ENCODE measurements at places on chromosomes 6 and 20.

DNA sequence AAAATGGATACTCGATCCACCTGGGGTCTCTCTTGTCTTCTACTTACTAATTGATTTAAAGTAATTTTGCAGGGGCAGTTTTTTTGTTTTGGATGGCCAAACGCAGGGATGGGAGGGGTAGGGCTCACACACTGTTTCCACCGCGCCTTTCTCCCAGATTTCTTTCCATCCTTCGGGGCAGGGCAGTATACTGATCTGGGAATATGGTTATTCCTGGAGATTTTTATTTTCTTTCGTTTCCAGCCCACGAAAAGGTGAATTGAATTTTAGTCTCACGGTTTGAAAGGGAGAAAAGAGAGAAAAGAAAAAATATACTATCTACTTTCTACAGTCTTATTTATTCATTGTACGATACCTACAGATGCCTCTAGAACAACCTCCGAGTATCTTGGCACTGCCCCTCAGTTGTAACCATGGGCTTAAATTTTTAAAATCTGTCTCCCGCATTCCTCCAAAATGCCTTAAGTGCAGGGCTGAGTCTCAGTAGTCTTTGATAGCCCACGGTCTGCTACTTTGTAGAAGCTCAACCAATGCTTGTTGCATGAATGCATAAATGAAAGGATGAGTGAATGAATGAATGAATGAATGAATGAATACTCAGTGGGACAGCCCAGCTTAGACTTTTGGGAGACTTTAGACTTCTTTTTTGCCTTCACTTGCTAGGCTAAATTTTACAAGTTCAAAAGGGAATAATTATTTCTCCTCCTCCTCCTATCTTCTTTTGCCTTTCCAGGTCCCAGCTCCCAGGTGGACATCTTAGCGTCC lies 18.1 kb upstream of the TRIM27 start:
- DNase-seq = no peak

- no peak for DNase-seq
Measured at GRCh38 chr20:59547596-59547995, 56.7 kb upstream of the PHACTR3 start.

DNA sequence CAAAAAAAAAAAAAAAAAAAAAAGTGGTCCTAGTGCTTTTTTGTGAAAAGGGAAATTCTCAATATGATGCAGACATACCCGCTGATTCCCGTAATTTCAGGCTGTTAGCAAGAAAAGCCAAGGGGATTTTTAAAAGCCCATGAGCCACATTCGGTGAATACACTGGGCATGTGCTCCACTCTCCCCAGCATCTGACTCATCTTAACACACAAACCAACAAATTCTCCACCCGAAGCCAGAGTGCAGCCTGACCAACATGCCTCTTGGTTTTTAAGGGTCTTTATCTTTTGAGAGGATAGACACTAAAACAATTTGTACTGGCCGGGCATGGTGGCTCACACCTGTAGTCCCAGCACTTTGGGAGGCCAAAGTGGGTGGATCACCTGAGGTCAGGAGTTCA lies 45.5 kb upstream of the CD83 start:
- no peak for DNase-seq

DNA sequence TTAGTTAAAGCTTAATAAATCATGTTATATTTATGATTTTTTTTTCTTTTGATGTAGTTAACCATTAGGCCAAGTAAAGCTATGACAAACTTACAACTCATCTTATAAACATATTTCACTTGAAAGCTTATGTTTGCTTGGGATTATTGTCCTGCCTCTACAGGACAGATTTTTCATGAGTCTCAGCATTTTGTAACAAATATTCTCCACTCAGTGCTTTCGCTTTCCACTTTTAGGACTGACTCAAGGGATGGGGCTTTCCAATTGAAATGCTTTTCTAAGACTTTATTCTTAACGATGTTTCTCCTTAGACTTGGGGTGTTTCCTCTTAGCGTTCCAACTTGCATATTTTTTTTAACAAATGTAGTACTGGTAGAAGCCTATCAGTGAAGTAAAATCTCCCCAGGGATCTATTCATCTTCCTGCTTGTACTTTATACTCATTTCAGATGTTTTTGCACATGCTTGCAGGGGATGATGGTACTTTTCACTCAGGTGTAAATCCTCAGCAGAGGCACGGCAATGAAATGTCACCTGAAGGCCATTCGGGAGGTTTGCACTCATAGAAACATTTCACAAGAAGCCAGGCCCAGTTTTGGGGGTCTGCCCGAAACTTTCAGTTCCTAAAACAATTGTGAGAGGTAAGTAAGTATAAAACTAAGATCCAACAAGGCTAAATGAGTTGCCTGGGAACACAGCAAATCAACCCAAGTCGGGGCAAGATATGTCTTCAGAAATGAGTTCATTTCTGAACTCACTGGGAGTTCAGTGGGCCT lies 298.1 kb upstream of the FOXQ1 start:
- no peak for DNase-seq

- no peak for DNase-seq
Measured at GRCh38 chr6:136920216-136920615, 1.9 kb upstream of the SLC35D3 start.

Data from spinal cord (tissue), 10 donors.